ENCODE measurements at places on chromosomes 5 and 9.

DNA sequence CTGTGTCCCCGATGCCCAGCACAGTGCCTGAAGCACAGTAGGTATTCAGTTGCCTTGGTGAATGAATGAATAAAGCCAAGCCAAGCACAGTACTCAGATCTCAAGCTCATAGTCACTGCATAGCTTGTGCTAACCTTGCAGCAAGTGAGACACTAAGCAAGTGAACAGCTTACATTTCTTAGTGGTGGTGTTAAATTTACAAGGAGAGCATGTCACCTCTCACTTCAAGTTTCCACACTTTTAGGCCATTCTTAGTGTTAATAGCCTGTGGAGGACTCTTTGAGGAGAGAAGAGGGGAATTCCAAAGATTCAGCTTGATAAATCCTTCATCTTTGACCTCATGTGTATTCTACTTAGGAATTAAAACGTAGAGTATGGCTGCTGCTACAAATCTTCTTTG is 104.7 kb downstream of the C9orf152 start:
- no peak for DNase-seq

- no peak for DNase-seq
These were observed 1378.7 kb upstream of the C9orf72 start for GRCh38 chr9:28951945-28952344.

GRCh38 chr5:112694853-112695709 is 42.6 kb upstream of the APC start:
- DNase-seq, result no peak

- DNase-seq, result no peak
These were observed 13.0 kb downstream of the STOM start for GRCh38 chr9:121357011-121357410.

GRCh38 chr5:136032564-136032963 is 3.8 kb downstream of the TGFBI start:
- no peak for DNase-seq

GRCh38 chr5:39712316-39713249 is 287.8 kb upstream of the DAB2 start:
- DNase-seq, result no peak

DNA sequence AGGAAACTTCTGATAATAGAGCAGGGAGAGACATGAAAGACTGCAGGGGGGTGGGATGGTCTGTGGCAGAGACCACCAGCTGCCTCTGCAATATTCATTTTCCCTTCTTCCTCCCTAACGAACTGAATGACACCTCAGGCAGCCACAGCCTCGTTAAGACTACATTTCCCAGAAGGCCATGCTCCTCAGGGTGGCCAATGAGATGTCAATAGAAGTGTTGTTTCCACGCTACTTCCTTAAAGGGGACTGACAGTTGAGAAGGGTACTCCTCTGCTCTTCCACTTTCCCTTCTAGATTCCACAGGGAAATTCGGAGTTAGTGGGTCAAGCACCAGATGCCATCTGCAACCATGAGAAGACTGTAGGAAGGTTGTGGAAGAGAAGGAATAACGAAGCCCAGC is 52.0 kb upstream of the DAPK1 start:
- peak; percentile 27 for DNase-seq

DNA sequence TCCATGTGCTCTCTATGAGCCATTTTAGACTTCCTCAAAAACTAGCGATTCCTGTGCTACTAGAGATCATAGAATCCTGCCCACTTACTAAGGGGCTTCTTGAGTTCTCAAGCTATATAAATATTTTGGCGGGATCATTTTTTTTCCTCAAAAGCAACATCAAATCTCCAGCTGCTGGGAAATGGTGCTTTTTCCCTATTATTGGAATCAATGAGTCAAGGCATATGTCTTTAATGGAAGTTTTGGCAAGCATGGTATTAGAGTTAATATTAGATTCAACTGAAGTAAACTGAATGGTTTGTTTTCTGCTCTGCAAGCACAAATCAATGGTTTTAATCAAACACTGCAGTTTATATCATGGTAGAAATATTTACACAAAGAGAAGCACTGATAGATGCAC is 369.9 kb upstream of the PTGER4 start:
- no peak for DNase-seq

DNA sequence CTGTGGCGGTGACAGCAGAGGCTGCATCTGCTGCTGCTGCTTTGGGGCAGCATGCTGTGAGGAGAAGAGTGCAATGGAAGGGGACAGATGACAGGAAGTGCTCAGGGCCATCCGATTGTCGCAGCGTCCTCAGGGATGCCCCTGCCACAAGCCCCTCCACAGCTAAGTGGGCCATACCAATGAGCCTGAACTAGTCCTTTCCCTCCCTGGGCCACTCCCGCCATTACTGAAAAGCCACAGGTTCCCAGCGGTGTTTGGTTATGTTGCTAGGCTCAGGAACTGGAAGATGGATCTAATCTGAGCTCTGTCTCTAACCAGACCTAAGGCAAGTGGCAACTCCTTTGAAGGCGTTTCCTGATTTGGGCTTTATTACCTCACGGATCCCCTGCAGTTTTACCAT is 109.2 kb downstream of the GAPVD1 start:
- no peak for DNase-seq

DNA sequence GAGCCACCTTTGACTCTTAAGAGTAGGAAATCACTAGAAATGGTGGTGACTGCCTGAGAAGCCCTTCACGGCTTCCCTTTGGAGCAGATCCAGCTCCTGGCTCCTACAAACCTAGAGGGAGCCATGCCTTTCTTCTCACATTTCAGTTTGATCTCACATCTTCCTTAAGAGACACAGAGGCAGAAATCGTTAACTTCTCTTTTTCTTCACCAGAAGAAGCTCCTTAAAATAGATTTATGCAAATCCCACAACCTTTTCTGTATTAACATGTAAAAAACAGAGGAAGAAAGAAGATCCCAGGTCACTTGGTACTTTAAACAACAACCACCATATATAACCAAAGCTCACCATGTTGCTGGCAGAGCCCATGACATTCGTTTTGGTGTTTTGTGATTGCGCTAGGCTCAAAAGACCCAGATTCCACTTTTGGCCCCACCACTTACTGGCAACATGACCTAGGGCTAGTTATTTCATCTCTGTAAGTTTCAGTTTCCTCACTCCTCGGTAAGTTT is 29.6 kb downstream of the PAX5 start:
- DNase-seq, result no peak

DNA sequence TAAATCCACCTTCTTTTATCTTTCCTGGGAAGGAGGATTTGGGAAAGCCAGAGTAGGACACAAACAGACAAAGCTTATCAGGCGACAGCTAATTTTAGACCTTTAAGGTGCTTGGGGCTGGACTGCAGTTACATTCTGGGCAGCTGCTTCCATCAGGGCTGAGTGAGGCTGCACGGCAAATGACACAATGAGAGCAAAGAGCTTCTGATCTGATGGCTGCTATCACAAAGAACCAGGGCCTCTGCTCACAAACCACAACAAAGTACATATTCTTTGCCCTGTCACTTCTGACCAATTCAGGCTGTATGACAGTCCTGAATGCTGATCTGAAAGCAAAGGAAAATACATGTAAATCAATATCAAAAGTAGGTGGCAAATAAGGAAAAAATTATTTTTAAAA is 93.1 kb downstream of the MRPS27 start:
- no peak for DNase-seq

DNA sequence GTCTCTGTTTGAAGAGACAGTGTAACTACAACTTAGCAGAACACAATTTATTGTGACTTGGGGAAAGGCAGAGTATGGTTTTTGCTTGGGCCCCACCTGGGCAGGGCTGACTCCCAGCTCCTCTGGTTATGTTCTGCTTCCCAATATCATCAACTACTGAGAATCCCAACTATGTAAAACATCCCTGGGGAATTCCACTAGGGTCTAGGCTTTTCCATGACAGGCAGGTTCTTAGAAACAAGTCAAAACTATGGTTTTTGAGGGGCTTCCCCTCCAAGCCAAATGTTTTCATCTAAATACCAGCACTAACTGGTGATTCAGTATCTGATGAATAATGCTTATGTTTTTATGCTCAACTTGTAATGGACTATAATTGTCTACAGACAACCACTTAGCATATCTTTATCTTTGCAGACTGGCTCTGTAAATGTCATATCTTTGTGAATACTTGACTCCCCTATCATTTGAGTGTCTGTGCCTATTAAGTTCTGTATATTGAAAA is 409.5 kb downstream of the PDE4D start:
- no peak for DNase-seq

GRCh38 chr5:73722231-73722630 is 96.2 kb downstream of the ARHGEF28 start:
- DNase-seq, result no peak

DNA sequence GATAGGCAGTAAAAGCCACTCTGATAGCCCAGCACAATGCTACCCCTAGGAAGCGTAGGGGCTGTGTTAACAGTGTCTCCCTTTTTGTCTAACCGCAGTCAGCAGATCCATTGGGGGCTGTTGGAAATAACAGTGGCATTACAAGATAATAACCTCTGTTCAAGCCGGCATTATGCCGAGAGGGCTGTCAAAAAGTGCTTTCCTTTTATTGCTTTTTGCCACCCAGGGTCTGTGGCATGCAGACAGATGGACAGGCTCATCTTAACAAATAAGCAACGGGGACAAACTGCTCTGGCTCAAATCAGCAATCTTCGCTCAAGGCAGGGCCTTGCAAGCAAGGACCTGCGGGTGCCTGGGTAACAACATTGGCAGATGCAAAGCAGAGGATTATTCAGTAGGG is 123.3 kb downstream of the TLR4 start:
- DNase-seq, result no peak

DNA sequence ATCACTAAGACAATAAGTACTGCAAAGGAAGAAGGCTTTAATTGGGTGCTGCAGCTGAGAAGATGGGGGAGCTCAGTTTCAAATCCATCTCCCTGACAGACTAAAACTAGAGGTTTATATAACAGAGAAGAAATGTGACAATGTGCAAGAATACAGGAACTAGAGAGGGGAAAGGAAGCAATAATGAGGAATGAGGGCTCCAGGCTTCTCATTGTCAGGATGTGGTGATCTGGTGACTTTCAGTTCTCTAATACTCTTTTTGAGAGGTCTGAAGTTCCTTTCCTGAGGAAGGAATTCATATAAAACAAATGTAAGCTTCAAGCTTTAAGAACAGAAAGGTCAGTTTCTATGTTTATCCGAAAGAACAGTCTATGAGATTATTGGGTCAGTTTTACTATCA is 42.5 kb upstream of the SPATA31E1 start:
- no peak for DNase-seq

- DNase-seq, result no peak
These were observed 136.4 kb upstream of the PCSK5 start for GRCh38 chr9:75754080-75754479.

DNA sequence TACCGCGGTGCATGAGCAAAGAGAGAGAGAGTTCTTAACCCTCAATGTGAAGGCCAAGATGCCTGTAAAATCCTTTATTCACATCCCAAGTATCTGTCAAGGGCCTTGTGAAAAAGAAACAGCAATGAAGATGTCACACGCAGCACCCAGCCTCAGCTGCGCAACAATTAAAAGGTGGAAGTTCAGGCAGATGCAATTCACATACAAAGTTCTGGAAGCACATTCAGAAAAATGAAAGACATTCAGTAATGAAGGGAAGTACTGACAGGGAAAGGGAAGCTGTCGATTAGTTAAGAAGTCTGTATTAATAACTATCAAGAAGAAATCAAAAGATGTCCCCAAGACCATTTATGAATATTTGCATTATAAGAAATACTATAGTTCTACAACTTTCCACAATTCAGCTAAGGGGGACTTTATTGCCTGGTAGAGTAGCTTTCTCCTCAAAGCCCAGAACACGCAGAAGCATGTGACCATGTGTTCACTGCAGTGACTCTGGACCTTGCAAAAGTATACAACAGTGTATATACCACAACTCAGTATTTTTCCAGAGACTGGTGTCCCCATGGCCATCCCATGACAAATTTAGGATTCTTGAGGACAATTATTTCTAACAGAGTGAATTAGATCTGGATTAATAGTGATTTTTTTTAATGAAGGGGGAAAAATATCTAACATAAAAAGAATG is 137.5 kb downstream of the CDK5RAP2 start:
- DNase-seq, result no peak

DNA sequence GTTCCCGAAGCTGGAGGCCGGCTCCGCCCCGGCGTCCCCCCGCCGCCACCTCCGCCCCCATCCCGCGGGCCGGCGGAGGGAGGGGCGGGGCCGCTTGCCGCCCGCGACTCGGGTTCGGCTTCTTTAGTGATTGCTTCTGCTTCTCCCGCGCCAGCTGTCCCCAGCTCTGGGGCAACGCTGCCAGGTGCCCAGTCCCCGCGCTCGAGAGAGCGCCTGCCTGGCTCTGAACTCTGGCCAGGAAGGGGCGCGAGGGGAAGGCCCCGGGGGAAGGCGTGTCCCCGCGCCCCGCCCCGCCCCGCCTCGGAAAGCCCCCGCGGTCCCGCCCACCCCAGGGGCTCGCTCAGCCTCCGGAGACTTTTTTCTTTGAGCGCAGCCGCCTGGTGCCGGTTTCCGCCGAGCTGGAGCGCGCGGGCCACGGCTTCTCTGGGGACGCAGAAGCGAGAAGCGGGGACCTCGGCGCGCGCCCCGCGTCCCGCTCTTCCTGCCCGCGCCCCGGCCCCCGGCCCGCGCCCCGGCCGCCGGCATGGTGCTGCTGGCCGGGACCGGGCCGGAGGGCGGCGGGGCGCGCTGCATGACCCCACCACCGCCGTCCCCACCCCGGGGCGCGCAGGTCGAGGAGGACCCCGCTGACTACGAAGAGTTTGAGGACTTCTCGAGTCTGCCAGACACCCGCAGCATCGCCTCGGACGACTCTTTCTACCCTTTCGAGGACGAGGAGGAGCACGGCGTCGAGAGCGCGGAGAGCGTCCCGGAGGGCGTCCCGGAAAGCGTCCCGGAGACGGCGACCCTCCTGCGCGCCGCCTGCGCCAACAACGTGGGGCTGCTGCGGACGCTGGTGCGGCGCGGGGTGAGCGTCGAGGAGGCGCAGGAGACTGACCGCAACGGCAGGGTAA is at the start of gene ANKRD33B:
TSS of gene ANKRD33B (plus strand) at position 126 of the 893 bp plus-strand sequence. CDS start at position 524, 398 bp downstream.
- peak; percentile 57 for DNase-seq

- DNase-seq, result no peak
These were observed 7.9 kb upstream of the IER5L start for GRCh38 chr9:129185991-129186390.

DNA sequence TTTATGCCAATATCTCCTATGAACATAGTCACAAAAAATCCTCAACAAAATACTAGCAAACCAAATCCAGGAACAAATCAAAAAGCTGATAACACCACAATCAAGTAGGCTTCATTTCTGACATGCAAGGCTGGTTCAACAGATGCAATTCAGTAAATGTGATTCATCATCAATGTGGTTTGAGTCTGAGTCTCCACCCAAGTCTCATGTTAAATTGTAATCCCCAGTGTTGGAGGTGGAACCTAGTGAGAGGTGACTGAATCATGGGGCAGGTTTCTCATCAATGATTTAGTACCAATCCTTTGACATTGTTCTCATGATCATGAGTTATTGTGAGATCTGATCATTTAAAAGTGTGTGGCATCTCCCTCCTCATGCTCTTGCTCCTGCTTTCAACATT is 1072.7 kb downstream of the NR2F1-AS1 start:
- DNase-seq, result no peak

DNA sequence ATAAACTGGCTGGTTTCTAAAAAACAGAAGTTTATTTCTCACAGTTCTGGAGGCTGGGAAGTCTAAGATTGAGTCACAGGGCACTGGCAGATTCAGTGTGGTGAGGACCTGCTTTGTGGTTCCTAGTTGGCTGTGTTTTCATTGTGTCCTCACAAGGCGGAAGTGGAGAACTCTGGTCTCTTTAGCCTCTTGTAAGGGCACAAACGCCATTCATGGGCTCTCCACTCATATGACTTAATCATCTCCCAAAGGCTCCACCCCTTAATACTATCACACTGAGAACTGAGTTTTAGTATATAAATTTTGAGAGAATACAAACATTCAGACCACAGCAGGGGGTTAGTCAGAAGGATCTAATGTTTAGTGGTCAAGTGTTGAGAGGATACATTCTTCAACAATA is 208.2 kb downstream of the SEC61B start:
- DNase-seq, result no peak

Measured in colonic mucosa (tissue), 4 donors.